Stimulated activated CD8-positive, alpha-beta memory T cell treated with anti-CD3 and anti-CD28 coated beads, Interleukin-12 subunit alpha, Interleukin-12 subunit beta, amount 100 ng/mL, for 1 hour (primary cell): ENCODE measurements at places on chromosomes 7 and 10.

DNA sequence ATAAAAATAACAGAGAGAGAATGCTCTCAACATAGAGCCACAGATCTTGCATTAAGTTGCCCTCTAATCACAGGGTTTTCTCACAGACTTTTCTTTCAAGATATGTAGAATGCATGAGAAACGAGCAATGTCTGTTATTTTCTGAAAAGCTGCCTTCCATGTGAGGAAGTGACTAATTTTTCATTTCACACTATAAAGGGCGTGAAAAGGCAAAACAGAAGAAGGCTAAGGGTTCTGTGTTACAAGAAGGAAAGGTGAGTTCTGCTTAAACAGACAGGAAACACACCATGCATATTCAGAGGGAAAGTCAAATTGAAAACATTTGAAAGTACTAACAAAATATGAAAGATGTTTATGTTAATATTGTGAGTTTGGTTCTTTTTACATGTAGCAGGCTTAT lies 189.2 kb downstream of the SEMA3D start:
- no peak for DNase-seq

- no peak for DNase-seq
These were observed 206.5 kb downstream of the SORCS1 start for GRCh38 chr10:106957823-106958588.

DNA sequence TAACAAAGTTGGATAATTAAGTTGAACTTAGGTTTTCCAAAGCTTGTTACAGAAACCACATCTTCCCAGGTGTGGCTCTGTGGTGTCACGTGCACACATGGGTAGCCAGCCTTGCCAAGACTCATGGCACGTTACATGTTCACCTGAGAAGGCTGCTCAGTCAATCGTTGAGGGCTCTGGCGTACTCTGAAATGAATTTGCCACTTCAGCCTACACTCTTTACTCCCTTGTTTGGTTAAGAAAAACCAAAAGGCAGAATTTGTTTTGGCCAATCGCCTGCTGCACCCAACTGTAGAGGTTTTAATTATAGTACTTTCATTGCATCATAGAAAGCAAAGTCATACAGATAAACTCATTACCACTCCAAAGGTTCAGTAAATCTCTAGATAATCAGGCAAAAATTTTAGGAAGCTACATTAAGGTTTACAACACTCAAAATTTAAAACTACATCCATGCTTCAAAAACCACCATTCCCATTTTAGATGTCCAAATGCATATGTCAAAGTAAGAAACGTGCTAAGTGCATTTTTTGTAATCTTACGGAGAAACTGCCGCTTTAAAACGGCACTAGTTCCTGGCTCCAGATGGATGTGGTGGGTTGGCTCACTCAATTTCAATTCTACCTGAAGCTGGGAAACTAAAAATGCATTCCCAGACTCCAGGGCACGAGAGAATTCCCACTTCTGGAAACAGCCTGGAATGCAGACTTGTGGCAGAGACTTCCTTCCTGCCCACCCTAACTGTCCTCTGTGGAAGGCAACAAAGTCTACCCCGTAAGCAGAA lies 88.4 kb downstream of the DIP2C start:
- no peak for DNase-seq

- no peak for DNase-seq
These were observed 14.2 kb upstream of the FRMPD2 start for GRCh38 chr10:48288661-48289060.

GRCh38 chr10:2949948-2950354 lies 117.4 kb upstream of the PFKP start:
- no peak for DNase-seq
